Progenitor cell of endocrine pancreas (in vitro differentiated cells): ENCODE measurements at places on chromosomes 13 and 19. TPM values are rescaled to one million over a fixed set of nuclear protein-coding genes. Genes with fewer than 3 reads are reported as not detected.

- DNase-seq = no peak
Observed at GRCh38 chr13:62653371-62653770, 1237.7 kb upstream of the PCDH20 start.

The CYP2S1 gene
- total RNA-seq = 4.0 and 5.8 TPM in 2 replicates

- no peak for DNase-seq
Observed at GRCh38 chr13:27079421-27079958, 92.1 kb downstream of the USP12 start.

The NHLRC3 gene
- 38.4 and 40.7 TPM in 2 replicates for total RNA-seq

DNA sequence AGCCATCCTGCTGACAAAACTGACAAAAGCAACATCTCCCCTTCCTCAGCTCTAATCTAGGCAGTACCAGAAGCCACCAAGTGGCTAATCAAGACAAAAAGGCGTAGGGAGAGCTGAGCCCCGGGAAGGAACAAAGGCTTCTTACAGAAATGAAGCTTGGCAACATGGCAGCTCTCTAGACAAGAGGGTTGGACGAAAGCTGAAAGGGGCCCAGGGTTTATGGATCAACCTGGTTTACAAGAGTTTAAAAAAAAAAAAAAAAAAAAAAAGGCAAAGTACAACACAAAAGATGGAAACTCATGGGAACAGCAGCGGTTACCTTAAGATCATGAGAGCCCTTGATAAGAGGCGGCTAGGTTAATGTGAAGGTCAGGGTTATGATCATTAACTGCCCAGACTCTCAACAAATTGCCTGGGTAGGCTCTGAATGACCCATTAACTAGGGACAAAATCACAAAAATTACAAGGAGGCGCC is 14.0 kb downstream of the ZC3H4 start:
- DNase-seq = no peak

- DNase-seq = peak; percentile 66
Observed at GRCh38 chr13:24627090-24627714, 53.0 kb upstream of the ATP12A start.

The HSD17B14 gene
- 20.5 and 22.1 TPM in 2 replicates for total RNA-seq

DNA sequence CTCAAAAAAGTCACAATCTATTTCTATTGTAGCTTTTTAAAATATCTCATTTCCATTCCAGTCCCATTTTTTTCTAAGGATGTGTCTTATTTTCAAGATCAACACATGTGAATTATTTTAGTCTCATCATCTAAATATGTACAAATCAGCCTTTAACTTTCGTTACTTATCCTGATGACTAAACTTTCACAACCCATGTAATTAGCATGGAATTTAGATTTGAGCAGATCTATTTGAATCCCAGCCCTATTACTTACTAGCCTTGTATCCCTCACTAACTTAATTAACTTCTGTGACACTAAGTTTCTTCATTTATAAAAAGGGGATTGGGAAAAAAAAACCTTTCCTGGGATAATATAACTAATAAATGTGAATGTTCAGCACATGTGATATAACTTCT is 81.1 kb downstream of the UFM1 start:
- DNase-seq = no peak

- peak; percentile 68 for DNase-seq
Observed at GRCh38 chr13:51451467-51452360, 1.1 kb downstream of the INTS6 start.

GRCh38 chr13:95544293-95544692 is 8.2 kb upstream of the CLDN10 start:
- DNase-seq = no peak

GRCh38 chr13:24161010-24161775 is 673 bp downstream of the SPATA13 start:
- DNase-seq = no peak

DNA sequence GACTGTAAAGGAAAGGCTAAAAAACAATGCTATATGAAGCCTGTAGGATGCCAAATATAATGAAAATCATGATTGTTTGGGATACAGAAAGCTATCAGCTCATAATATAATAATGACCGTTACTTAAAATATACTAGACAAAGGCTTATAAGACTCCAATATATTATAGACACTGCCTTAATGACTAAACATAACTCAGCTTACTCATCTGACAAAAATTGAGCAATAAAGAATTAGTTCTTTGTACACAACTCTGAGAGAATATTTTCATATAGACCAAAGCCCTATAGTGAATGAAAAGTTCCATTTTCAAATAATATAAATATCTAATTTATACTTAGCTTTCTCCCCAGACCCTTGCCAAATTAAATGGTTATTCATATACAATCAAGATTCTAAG is 283.3 kb downstream of the DIAPH3 start:
- DNase-seq = no peak

DNA sequence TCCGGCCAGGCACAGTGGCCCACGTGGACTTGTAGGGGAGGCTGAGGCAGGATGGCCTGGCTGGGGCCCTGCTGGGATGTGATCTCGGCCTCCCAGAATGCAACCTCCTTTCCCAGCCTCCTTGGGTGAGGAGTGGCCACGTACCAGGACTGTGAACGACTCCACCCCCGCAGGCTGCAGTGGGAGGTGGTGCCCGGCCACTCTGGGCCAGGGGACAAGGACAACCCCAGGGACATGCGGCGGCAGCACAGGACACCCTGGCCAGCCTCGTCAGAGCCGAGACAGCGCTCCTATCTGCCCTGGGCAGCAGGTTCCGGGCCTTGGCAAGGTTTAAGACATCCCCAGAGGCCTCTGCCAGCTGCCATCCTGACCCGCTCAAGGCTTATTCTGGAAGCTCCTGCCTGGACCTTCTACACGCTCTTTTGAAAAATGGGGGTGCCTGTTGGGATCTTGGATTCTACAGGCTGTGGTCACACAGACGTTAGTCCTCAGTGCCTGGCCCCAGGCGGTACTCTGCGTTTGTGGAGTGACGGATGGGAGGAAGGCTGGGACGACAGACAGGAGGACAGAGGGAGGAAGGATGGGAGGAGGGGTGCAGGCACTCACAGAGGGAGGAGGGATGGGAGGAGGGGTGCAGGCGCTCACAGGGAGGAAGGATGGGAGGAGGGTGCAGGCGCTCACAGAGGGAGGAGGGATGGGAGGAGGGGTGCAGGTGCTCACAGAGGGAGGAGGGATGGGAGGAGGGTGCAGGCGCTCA is 19.9 kb upstream of the CACTIN start:
- DNase-seq = no peak

The LRRC25 gene
- total RNA-seq = not detected in 2 replicates

- DNase-seq = no peak
Observed at GRCh38 chr19:36973021-36973843, 57.1 kb downstream of the ZNF568 start.

- no peak for DNase-seq
Observed at GRCh38 chr13:113405481-113406300, 41.8 kb upstream of the GRTP1 start.
